ENCODE measurements at places on chromosomes 6 and 20.
A peak's percentile ranks its signal among the peaks of the same experiment; 100 is the strongest.

DNA sequence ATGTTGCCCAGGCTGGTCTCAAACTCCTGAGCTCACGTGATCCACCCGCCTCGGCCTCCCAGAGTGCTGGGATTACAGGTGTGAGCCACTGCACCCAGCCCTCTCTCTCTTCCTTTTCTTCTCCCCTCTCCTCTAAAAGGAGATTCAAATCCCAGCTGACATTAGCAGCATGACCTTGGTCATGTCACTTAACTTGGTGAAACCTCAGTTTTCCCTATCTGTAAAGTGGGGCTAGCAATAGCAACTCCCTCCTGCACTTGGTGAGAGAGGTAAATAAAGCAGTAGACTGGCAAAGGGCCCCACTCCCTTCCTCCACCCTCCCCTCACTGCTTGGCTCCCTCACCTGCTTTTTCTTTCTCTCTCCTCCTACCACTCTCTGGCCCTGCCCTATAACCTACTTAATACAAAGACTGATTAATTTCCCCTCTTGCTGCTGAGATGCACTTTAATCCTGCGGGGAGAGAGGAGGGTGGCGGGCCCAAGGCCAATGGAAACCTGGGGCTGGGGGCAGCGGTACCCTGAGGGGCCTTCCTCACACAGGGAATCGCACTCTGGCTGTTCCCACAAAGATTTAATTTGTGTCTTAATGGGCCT, 54.2 kb upstream of the ZFAND3 start:
- no peak for DNase-seq

GRCh38 chr20:49775229-49775693, 37.4 kb upstream of the SLC9A8 start:
- no peak for DNase-seq

DNA sequence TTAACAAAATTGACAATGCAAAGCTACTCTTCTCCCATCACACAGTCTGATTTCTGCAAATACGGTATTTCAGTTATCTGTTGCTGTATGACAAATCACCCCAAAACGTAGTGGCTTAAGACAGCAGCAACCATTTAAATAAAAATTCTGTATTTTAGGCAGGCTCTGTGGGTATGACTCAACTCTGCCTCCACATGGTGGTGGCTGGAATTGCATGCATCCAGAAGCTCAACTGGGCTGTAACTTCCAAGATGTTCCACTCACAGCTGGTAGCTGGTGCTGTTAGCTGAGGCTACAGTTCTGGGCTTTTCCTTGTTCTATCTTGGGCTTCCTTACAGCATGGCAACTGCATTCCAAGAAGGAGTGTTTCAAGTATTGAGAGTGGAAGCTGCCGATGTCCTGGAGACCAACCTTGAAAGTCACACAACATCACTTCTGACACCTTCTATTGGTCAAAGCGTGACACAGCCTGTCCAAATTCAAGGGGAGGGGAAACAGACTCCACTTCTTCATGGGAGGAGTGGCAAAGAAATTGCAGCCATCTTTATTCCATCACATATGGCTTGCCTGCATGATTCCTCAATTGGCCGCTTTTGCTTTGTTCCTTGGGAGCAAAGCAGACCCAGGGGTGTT, 39.7 kb upstream of the TULP1 start:
- peak; percentile 58 for DNase-seq

GRCh38 chr6:2988426-2989331, 11.0 kb upstream of the NQO2 start:
- DNase-seq = peak; percentile 52

GRCh38 chr20:38202153-38202981, 37.3 kb upstream of the TGM2 start:
- DNase-seq = no peak

- no peak for DNase-seq
Measured at GRCh38 chr6:18101271-18101670, 21.2 kb downstream of the NHLRC1 start.

- no peak for DNase-seq
Measured at GRCh38 chr20:23200914-23201313, 114.8 kb upstream of the CD93 start.

- DNase-seq = no peak
Measured at GRCh38 chr6:142210606-142211005, 63.5 kb downstream of the VTA1 start.

- DNase-seq = no peak
Measured at GRCh38 chr6:15458021-15458459, 204.8 kb downstream of the DTNBP1 start.

- DNase-seq = no peak
Measured at GRCh38 chr20:219290-220115, 7.6 kb upstream of the DEFB129 start.

DNA sequence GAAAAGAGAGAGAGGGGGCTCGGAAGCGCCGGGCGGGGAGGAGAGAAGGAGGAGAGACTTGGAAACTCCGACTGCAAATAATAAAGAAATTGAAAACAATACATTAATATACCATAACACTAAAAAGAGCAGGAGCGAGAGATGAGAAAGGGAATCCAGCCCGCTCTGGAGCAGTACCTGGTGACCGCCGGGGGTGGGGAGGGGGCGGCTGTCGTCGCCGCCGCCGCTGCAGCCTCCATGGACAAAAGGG, 338 bp downstream of the E2F3 start:
- DNase-seq = no peak

DNA sequence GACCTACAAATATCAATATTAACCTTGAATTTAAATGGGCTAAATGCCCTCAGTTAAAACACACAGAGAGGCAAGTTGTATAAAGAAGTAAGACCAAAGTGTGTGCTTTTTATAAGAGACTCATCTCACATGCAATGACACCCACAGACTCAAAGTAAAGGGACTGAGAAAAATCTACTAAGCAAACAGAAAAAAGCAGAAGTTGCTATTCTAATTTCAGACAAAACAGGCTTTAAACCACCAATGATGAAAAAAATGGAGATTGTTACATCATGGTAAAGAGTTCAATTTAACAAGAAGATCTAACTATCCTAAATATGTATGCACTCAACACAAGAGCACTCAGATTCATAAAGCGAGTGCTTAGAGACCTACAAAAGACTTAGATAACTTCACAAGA, 741.9 kb upstream of the MARCKS start:
- DNase-seq = no peak

GRCh38 chr6:15244620-15245360, 1.1 kb upstream of the JARID2 start:
- DNase-seq = peak; percentile 38

GRCh38 chr6:32607988-32608298, 18.3 kb upstream of the HLA-DRB1 start:
- no peak for DNase-seq

- DNase-seq = no peak
Measured at GRCh38 chr20:40486297-40486696, 202.7 kb downstream of the MAFB start.

- no peak for DNase-seq
Measured at GRCh38 chr6:97399208-97399607, 116.2 kb upstream of the MMS22L start.

DNA sequence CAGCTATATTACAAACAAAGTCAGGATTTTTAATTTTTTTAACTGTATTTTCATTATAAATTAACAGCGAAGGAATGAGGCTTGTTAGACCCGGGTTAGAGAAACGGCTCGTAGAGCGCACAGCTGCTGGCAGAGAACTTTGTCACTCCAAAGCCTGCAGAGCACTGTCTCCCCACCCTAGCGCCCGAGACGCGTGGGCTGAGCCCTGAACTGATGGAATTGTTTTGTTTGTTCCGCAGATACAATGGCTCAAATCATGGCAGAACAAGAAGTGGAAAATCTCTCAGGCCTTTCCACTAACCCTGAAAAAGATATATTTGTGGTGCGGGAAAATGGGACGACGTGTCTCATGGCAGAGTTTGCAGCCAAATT, 810 bp downstream of the LAMP5 start:
- no peak for DNase-seq

GRCh38 chr6:163301726-163302635, 112.5 kb upstream of the QKI start:
- DNase-seq = no peak

- no peak for DNase-seq
Measured at GRCh38 chr6:35048631-35049083, 92.5 kb downstream of the TCP11 start.

- DNase-seq = no peak
Measured at GRCh38 chr6:32355018-32355417, 16.7 kb downstream of the TSBP1 start.

- DNase-seq = no peak
Measured at GRCh38 chr6:84033523-84034451, at the start of gene MRAP2. TSS of gene MRAP2 (plus strand) at chr6:84033772. CDS start at chr6:84055319, 21,547 bp downstream.

DNA sequence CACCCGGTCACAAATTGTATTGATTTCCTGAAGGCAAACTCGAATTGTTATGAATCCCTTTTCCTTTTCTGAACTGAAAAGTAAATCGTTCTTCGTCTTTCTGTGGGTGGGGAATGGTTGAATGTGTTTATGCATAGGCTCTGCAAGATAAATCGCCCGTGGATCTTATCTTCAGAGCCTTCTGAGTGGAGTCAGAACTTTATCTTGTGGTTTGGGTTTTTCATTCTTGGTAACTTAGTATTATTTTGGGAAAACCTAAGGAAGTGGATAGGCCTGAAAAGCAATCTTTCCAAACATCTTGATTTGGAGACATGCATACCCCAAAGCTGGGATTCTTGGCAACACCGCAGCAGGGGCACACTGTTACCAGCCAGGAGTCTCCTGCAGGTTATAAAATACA, 122.4 kb downstream of the MAP3K7 start:
- no peak for DNase-seq

DNA sequence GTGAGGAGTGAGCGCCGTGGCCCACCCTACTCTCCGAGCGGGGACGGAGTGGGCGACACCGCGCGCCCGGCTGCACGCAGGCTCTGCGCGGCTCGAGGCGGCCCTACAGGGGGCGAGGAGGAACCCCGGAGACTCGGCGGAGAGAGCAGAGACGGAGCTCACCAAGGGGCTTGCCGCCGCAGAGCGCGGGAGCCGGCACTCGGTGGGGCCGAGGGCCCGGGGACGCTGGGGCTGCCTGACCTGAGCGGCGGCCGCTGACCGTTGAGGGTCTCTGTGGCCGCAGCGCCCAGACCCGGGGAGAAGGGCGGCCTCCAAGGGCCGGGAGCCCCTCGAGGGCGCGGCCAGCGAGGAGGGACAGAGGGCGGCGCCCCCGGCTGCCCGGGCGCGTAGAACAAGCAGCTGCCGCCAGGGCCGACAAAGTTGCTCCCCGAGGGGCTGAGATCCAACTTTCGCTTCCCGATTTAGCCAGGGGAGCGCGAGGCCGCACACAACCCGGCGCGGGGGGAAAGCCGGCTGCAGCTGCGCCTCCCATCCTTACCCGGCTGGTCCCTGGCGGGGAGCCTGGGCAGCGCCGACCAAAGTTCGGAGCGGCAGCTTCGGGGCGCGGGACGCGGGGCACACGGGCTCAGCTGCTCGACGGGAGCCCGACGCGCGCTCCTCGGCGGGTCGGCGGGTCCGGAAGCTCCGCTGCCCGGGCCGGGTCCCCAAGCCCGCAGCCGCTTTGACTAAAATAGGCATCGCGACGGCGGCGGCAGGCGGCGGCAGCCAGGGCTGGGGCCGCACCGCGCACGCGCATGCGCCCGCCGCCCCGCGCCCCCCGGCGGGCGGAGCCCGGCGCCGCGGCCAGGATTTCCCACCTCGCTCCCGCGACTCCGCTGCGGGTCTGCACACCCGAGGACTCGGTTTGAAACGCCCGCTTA, 43.1 kb downstream of the POPDC3 start:
- peak; percentile 5 for DNase-seq

DNA sequence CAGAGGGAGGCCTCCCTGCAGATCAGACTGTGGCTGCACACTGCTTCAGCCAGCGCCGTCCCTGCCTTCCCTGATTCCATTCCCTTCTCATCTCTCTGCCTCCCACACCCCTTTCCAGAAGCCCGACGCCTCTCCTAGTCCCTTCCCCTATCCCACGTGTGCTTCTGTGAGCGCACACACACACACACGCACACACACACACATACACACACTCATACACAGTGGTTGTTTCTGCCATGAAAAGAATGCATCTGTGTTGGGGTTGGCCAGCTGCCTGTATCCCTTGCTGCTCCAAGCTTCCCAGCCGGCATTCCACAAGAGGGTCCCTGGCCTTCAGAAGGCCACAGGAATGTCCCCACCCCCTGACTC, 51.7 kb downstream of the MOCS1 start:
- DNase-seq = no peak

GRCh38 chr6:94260765-94261164, 841.4 kb upstream of the EPHA7 start:
- no peak for DNase-seq

- DNase-seq = no peak
Measured at GRCh38 chr6:154361476-154361875, 4.9 kb upstream of the IPCEF1 start.

- no peak for DNase-seq
Measured at GRCh38 chr6:169075211-169075914, 178.3 kb downstream of the THBS2 start.

- no peak for DNase-seq
Measured at GRCh38 chr20:20051767-20052073, 546 bp downstream of the CRNKL1 start.

GRCh38 chr6:43095939-43096338, 19.8 kb downstream of the PTK7 start:
- DNase-seq = no peak

GRCh38 chr20:18802012-18802634, 11.5 kb upstream of the SCP2D1 start:
- no peak for DNase-seq

- DNase-seq = no peak
Measured at GRCh38 chr20:35721621-35722020, 20.4 kb downstream of the RBM39 start.

GRCh38 chr6:148926478-148926877, 179.6 kb downstream of the UST start:
- no peak for DNase-seq

DNA sequence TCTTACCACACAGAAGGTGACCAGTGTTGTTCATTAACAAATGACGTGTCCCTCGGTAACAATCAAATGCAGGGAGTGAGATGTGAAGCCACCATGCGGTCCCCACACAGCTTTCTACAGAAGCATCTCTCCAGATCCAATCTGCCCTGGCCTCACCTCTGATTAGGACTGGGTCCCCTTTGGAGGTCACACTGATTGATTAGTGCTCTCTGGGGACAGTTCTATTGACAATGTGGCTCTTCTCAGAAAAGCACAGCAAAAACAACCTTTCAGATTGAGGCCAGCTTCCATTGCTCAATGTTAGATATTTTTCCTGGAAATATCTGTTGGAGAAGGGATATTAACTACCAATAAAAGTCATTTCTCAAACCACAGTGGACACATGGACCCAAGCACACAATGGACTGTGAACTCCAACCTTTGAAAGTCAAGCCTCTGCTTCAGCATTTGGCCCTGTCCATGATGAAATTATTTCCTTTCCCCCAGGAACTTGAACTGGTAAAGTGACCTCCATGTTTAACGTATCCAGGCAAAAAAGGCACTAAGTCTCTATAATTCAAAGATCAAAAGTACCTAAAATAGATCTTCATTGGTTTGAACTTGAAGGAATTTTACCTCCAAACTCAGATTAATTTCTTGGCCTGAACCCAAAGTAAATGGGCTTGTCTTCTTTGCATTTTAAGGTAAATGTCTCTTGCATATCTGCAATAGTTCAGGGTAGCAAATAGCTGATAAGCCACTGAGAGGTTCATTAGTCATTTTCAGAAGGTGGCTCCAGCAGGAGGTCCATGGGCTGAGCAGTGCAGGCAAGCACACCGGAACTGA, 118.5 kb downstream of the FOXA2 start:
- no peak for DNase-seq

GRCh38 chr6:44590471-44590870, 203.0 kb downstream of the CDC5L start:
- no peak for DNase-seq

GRCh38 chr6:111870051-111870741, 3.1 kb downstream of the FYN start:
- DNase-seq = no peak

All from activated T-cell treated with anti-CD3 and anti-CD28 coated beads for 4 hours (primary cell).